Ovary (tissue), 10 donors: ENCODE measurements at places on chromosomes 2 and 18.

- H3K27ac ChIP-seq, result peak overlapping the region; percentile 77
- H3K4me3 ChIP-seq, result peak overlapping the region; percentile 79
- peaks cover 8% of the 10 kb centered on the region for H3K4me1 ChIP-seq
- H3K27me3 ChIP-seq, result no peaks in the 10 kb centered on the region
- H3K36me3 ChIP-seq, result no peaks in the 10 kb centered on the region
These were observed 647 bp downstream of the CCDC121 start for GRCh38 chr2:27627963-27628766.

- no peak overlapping the region for H3K4me3 ChIP-seq
- DNase-seq, result no peak
- H3K36me3 ChIP-seq, result no peaks in the 10 kb centered on the region
- H3K27me3 ChIP-seq, result no peaks in the 10 kb centered on the region
- no peaks in the 10 kb centered on the region for H3K4me1 ChIP-seq
These were observed 280.8 kb downstream of the SETBP1 start for GRCh38 chr18:44961288-44961995.

GRCh38 chr18:57659460-57660102 is 37.9 kb upstream of the NARS1 start:
- no peak overlapping the region for H3K4me3 ChIP-seq
- DNase-seq, result no peak
- H3K36me3 ChIP-seq, result no peaks in the 10 kb centered on the region
- no peaks in the 10 kb centered on the region for H3K27me3 ChIP-seq

DNA sequence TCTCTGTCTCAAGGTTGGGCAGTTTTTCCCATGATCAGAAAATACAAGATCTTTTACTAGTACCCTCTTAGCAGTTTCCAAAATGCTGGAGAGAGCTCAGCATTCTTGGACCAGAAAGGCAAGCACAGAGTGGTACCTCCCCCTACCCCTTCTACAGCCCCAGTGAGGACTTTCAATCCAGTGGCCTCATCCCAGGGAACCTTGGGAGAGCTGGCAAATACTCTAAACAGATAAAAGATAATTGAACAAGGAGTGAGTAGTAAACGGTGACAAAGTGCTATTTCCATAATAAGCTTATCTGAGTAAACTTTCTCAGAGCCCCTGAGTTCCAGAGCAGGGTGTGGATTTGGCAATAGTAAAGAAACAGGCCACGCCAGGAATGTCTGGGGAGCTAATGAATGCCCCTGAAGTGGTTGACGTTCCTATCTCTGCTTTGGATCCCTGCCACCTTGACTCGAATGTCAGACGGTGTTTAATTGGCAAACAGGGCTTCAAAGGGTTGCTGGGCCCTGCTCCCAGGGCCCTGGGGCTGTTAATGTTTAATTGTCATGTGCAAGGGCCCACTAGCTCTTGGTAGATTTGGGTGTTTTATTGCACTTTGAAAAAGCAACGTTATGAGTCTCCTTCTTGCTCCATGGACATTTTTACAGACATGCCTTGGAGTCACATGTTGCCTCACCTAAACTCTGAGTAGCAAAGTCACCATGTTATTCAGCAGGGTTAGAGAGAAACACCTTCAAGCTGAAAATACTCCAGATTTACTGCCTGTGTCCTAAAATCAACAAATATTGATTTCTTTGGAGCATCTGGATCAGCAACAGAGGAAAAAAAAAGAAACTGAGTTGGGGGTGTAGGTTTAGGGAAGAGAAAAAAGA is 239.9 kb downstream of the CYRIA start:
- H3K4me3 ChIP-seq, result no peak overlapping the region
- no peaks in the 10 kb centered on the region for H3K36me3 ChIP-seq
- no peak overlapping the region for H3K27ac ChIP-seq
- H3K4me1 ChIP-seq, result no peaks in the 10 kb centered on the region

DNA sequence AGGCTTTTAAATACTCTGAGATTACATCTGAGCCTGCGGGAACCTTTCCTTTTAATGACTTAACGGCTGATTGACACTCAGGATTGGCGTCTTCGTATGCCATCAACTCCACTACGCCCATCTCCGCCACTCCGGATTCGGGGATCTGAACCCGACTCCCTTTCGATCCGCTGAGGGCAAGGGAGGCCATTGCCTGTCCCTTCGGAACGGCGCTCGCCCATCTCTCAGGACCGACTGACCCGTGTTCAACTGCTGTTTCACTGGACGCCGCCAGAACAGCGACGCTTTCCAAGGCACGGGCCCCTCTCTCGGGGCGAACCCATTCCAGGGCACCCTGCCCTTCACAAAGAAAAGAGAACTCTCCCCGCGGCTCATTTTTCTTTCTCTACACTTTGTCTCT is 90.4 kb downstream of the PID1 start:
- H3K4me1 ChIP-seq, result peaks cover 7% of the 10 kb centered on the region
- H3K4me3 ChIP-seq, result no peak overlapping the region
- H3K36me3 ChIP-seq, result no peaks in the 10 kb centered on the region
- H3K27me3 ChIP-seq, result no peaks in the 10 kb centered on the region

GRCh38 chr2:179021258-179021657 is 28.7 kb downstream of the CCDC141 start:
- no peak overlapping the region for H3K4me3 ChIP-seq
- H3K27ac ChIP-seq, result no peak overlapping the region
- DNase-seq, result no peak

GRCh38 chr18:44859751-44860439 is 179.2 kb downstream of the SETBP1 start:
- H3K4me3 ChIP-seq, result no peak overlapping the region
- peaks cover 3% of the 10 kb centered on the region for H3K4me1 ChIP-seq
- no peaks in the 10 kb centered on the region for H3K36me3 ChIP-seq
- H3K27ac ChIP-seq, result no peak overlapping the region
- no peaks in the 10 kb centered on the region for H3K27me3 ChIP-seq

DNA sequence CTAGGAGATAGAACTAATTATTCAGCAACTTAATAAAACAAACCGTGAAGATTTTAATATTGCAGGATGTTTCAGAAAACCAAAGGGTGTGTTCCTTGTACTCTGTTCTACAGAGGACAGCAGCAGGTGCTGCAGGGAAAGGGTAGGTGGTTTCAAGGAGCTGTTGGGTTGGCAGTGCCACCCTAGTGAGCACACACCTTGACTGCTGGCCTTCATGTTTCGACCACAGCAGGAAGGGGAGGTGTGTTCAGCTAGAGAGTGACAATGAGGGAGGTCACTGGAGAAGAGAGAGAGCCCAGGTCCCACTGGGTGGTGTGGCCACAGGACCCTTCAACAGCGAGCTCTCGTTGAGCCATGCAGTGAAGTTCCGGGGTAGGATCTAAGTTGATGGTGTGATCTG is 98.6 kb downstream of the ZNF236 start:
- H3K27me3 ChIP-seq, result no peaks in the 10 kb centered on the region
- no peak overlapping the region for H3K4me3 ChIP-seq
- H3K4me1 ChIP-seq, result no peaks in the 10 kb centered on the region
- DNase-seq, result no peak
- no peaks in the 10 kb centered on the region for H3K36me3 ChIP-seq

GRCh38 chr2:8462899-8463648 is 218.8 kb upstream of the ID2 start:
- H3K27ac ChIP-seq, result no peak overlapping the region
- no peak overlapping the region for H3K4me3 ChIP-seq
- H3K4me1 ChIP-seq, result no peaks in the 10 kb centered on the region
- DNase-seq, result no peak
- H3K36me3 ChIP-seq, result no peaks in the 10 kb centered on the region

- H3K4me3 ChIP-seq, result no peak overlapping the region
- H3K27me3 ChIP-seq, result no peaks in the 10 kb centered on the region
- H3K4me1 ChIP-seq, result no peaks in the 10 kb centered on the region
- H3K36me3 ChIP-seq, result no peaks in the 10 kb centered on the region
- no peak overlapping the region for H3K27ac ChIP-seq
- no peak for DNase-seq
These were observed 10.6 kb downstream of the CFAP210 start for GRCh38 chr2:169683425-169684134.

DNA sequence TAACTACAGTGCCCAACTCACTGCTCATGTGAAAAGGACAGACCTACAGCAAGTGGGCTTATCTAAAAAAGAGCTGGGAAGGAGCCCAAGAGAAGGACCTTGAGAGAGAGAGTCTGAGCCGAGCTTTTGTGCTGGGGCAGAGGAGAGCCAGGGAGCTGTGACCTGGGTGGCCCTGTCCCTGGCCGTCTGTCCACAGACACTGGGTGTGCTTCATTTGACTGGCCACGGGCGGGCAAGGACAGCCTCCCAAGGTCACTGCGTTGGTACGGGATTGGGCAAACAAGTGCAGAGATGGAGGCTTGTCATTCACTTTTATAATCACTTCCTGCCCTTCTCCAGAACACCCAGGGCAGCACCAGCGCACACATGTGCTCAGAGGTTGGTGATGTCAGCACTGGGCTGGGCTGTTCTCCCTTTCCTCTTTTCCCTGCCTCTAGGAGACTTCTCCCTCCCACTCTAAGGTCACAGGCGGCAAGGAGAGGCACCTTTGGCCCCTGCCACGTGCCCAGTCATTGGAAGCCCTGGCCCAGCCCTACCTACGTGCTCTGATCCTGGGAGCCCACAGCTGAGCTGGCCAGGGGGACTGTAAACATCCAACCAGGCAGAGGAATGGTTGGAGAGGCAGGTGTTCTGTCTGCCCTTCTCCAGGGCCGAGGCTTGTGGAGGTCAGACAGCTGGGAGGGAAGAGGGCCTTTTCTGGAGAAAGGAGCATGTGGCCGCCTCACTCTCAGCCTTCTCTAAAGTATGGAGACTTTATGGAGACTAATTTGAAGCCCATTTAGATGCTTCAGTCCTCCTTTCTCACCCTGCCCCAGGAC is 6.4 kb upstream of the PSD4 start:
- H3K4me3 ChIP-seq, result no peak overlapping the region
- H3K27me3 ChIP-seq, result no peaks in the 10 kb centered on the region
- no peak overlapping the region for H3K27ac ChIP-seq
- H3K4me1 ChIP-seq, result peaks cover 5% of the 10 kb centered on the region
- H3K36me3 ChIP-seq, result no peaks in the 10 kb centered on the region
